Effector CD4-positive, alpha-beta T cell (primary cell): ENCODE measurements at places on chromosomes 4 and X.

GRCh38 chrX:43000121-43000520, 222.2 kb upstream of the PPP1R2C start:
- no peak for DNase-seq

GRCh38 chrX:13252726-13253125, 67.1 kb downstream of the ATXN3L start:
- no peak for DNase-seq

GRCh38 chrX:118508635-118509034, 13.0 kb downstream of the DOCK11 start:
- no peak for DNase-seq

DNA sequence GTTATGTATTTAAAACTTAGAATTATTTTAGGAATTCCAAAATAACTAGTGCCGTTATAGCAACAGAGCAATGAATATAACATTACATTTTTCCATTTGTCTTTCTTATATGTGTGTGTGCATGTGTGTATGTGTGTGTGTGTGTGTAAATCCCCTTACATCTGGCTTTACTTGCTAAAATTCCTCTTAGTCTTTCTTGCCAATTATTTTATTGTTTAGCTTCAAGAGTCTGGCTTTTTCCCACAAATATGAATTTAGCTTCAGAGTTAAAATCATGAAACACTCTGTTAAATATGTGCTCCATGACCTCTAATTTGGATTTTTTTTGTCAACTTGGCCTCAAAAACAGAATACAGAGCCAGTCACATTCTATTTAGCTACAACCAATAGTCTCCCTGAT, 18.9 kb downstream of the FGF13 start:
- no peak for DNase-seq

DNA sequence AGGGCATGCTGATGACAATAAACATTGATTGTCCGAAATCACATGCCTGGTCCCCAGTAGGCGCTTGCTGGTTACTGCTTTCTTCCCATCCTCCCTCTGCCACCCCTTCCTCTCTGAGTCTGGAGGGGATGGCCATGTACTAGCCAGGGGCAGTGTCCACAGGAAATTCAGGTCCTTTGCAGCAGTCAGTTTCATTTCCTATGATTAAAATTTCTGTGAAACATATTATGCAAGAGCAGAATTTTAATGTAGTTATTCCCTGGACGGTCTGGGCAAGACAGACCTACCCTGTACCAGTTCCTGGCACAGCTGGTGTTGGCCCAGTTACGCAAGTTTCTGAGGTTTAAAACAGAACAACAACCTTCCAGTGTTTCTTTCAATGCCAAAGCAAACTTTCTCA, 28.2 kb upstream of the TLR2 start:
- DNase-seq: no peak

DNA sequence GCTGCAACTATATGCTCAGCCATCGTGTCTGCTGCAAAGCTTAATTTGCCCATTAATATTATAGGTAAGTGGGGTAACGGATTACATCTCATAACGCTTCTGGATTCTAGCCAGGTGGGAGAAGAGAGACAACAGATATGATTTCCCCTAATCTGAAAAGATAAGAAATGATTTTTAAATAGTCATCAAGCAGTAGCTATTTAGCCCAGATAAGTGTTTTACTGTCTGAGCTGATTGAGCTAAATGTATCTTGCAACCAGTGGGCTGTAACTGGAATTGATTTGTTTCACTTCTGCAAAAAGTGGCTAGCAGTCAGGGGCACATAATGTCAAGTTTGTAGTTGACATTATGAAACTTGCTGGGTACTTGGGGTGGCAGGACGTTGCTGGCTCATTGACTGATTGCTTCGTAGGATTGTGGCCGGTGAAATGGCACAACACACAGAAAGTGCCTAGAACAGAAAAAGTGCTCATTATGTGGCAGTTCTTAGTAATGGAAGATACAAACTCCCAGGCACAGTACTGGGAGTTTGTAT, 18.5 kb downstream of the LAP3 start:
- no peak for DNase-seq
